ENCODE measurements at places on chromosomes 11 and 22.
A peak's percentile ranks its signal among the peaks of the same experiment; 100 is the strongest.

DNA sequence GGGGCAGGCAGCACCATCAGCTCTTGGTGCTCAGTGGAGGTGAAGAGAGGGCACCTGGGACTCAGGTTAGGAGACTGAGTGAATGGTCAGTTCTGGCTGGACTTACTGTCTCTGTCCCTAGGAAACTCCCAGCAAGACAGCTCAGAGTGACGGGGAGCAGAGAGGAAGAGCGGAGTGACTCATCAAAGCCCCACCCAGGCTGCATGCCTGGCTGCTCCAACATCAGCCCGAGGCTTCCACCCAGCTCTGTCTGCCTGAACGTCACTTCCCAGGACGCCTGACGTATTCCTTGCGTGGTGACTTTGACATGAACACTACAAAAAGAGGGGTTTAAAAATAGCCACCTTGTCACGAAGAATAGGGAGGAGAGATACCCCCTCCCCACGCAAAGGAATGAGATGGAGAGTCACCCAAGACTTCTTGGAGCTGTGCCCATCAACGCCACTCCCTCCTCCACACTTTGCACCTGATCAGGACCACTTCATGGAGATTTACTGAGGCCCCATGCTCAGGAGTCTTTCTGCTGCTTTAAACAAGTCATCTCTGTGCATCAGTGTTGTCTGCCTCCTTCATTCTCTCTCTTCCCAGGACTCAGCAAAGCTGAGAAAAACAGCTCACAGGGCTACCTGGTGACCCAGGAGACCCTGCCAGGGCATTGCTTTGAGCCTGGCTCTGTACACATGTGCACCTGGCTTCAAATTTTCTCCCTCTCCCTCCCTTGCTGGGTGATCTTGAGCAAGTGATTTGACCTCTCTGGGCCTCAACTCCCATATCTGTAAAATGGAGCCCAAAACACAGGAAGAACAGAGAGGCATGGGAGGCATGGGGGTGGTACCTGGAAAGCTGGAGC, 83.1 kb downstream of the MN1 start:
- peak; percentile 69 for DNase-seq

DNA sequence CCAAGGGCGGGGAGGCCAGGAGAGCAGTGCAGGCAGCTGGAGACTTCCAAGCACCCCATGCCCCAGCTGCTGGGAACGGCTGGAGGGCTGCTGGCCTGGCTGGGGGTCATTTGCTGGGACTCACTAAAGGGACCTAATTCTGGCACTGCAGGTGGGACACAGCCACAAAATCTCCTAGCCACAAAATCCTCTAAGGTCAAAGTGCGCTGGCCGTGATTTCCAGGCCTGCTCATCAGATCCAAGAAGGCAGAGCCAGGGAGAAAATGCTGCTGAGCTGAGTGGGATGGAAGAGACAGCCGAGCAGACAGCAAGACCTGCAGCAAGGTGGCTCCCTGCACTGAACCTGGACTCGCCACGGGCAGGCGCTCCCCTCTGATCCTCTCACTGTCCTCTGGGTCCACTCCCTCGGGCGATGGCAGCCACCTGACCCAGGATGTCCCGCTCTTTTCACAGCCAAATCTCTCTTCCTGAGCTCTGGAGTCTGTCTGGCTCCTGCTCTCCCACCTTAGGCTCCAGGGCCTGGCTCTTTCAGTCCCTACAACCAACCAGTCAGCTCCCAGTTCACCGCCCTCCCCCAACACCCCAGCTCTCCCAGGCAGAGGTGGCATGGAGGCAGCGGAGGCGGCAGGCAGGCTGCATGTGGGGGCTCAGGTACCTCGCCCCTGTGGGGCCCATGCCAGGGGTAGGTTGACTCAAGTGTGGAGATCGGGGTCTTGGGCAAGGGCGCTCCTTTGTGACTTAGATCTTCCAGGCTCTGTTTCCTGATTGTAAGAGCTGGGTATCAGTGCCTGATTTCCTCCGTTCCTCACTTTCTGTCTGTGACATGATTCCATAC, 14.5 kb downstream of the OVOL1 start:
- no peak for DNase-seq

- no peak for DNase-seq
Observed at GRCh38 chr22:44995715-44996114, 14.1 kb downstream of the PHF21B start.

- no peak for DNase-seq
Observed at GRCh38 chr11:115996808-115997188, 492.6 kb upstream of the CADM1 start.

DNA sequence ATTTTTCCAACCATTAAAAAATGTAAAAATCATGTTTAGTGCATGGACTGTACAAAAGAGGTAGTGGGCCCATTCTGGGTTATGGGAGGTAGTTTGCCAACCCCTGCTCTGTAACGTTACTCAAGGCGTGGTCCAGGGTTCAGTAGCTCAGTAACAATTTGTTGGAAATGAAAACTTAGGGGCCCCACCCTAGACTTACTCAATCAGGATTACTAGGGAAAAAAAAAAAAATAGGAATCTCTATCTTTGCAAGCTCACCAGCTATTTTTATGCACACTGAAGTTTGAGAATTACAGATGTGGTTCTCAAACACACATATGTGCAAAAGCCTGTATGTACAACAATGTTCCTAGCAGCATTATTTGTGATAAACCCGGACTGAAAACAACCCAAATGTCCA, 17.3 kb upstream of the LMO2 start:
- no peak for DNase-seq

GRCh38 chr11:12193515-12194336, 83.3 kb downstream of the MICAL2 start:
- DNase-seq, result no peak

GRCh38 chr22:32827049-32827602, 25.6 kb downstream of the TIMP3 start:
- no peak for DNase-seq

- no peak for DNase-seq
Observed at GRCh38 chr11:99535819-99536218, 515.1 kb downstream of the CNTN5 start.

GRCh38 chr11:34263441-34264091, 94.2 kb downstream of the ABTB2 start:
- DNase-seq, result peak; percentile 89

DNA sequence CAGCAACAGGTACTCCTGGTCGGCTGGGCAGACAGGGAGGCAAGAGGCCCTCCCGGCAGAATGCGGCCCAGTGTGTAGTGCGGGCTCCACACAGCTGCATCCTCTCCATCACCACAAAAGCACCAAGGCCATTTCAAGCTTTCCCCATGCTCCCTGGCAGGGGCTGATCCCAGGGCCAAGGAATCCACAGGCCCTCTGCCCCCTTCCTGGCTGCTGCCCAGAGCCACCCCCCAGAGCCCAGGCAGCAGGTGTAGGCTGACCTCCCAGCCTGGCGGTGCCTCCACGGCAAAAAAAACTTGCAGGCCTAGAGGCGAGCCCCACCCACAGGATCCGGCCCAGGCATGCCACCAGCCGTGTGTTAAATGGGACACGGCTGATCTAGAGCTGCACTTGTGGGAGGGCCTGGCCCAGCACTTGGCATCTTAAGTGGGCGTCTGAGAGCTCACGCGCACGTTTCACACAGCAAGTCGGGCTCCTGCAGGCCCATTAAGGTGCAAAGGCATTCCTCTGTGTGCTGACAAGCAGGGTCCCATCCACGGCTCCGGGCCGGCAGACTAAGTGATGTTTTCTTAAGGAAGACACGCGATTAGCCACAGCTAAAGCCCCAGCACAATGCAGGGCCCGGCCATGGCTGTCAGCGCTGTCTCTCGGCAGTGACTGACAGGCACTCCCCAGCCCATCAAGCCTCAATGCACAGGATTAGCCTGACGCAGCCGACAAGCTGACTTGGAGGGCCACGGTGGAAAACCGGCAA, 19.8 kb upstream of the GNB1L start:
- DNase-seq, result no peak

DNA sequence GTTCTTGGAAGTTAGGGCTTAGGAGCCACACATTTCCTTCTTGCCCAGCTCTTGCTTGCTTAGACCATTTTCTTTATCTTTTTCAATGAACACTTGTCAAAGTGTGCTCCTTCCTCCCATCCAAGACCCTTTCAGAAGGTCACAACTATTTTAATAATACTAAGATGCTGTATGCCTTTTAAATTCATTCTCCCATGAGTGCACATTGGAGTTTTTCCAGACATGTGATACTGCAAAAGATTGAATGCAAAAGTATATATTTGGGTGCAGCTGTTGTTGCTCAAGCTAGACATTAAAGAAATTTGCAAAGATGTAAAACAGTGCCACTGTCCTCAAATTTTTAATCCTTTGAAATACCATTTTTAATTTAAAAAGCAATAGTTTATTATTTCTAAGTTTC, 69.3 kb upstream of the TNRC6B start:
- no peak for DNase-seq

DNA sequence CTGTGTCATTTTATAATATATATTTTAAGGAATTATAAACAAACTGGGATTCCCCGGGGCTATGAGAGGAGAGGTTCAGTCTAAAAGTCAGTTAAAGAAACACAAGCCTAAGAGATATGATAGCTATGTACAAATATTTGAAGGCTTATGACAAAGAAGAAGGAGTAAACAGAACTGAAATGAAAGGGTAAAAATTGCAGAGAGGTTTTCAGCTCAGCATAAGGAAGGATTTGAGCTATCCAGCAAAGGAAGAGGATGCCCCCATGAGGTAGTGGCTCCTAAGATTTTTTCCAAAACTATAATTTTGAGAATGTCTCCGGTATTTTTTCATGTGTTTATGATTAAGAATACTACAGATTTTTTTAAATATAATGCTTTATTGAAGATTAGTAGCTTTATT, 57.9 kb upstream of the ANGPTL5 start:
- DNase-seq, result no peak

- no peak for DNase-seq
Observed at GRCh38 chr11:117908109-117908895, 20.9 kb downstream of the TMPRSS13 start.

DNA sequence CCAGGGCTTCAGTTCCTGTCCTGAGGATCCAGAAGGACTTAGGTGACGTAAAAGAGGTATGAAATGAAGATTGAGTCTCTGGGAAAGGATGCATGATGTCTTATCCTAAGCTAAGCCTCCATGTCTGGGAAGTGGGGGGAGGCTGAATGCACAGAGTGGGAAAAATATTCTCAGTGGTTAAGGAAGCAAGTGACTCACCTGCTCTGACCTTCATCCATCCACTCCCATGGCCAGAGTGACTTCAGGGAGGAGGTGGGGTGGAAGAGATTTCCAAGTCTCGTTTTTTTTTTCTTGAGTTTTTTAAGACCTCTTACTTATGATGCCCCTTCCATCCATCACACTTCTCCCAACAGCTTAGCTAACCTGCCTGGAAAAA, 32.5 kb upstream of the POLD3 start:
- no peak for DNase-seq

GRCh38 chr22:50712341-50713007, 25.5 kb upstream of the ACR start:
- DNase-seq, result no peak

- DNase-seq, result no peak
Observed at GRCh38 chr22:49588739-49589138, 238.9 kb downstream of the BRD1 start.

GRCh38 chr11:57131080-57131790, 50.5 kb upstream of the LRRC55 start:
- peak; percentile 59 for DNase-seq

DNA sequence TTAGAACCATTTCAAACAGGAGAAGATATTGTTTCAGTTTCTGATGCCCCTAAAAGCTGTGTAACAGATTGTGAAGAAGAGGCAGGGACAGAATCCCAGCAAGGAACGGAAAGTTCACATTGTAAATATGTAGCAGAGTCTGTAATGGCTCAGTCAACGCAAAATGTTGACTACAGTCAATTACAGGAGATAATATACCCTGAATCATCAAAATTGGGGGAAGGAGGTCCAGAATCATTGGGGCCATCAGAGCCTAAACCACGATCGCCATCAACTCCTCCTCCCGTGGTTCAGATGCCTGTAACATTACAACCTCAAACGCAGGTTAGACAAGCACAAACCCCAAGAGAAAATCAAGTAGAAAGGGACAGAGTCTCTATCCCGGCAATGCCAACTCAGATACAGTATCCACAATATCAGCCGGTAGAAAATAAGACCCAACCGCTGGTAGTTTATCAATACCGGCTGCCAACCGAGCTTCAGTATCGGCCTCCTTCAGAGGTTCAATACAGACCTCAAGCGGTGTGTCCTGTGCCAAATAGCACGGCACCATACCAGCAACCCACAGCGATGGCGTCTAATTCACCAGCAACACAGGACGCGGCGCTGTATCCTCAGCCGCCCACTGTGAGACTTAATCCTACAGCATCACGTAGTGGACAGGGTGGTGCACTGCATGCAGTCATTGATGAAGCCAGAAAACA, 40.8 kb downstream of the IGLL1 start:
- peak; percentile 80 for DNase-seq

GRCh38 chr11:16749666-16750065, 11.2 kb downstream of the C11orf58 start:
- no peak for DNase-seq

DNA sequence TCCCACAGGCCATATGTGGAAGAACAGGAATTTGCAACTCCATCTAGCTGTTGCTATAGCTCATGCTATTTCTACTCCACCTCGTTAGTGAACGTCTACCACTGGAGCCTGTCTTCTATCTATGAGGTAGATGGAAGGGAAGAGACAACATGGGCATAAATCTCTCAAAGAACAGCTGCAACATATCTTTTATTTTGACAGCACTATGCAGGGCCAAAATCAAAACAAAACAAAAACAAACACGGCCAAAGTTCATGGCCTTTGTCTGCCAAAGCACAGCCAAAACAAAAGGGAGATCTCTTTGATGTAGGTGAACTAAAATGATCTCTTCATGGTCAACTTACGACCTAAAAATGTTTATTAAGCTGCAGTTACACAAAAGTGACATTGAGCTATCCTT, 215.2 kb upstream of the MPPED2 start:
- DNase-seq, result no peak

DNA sequence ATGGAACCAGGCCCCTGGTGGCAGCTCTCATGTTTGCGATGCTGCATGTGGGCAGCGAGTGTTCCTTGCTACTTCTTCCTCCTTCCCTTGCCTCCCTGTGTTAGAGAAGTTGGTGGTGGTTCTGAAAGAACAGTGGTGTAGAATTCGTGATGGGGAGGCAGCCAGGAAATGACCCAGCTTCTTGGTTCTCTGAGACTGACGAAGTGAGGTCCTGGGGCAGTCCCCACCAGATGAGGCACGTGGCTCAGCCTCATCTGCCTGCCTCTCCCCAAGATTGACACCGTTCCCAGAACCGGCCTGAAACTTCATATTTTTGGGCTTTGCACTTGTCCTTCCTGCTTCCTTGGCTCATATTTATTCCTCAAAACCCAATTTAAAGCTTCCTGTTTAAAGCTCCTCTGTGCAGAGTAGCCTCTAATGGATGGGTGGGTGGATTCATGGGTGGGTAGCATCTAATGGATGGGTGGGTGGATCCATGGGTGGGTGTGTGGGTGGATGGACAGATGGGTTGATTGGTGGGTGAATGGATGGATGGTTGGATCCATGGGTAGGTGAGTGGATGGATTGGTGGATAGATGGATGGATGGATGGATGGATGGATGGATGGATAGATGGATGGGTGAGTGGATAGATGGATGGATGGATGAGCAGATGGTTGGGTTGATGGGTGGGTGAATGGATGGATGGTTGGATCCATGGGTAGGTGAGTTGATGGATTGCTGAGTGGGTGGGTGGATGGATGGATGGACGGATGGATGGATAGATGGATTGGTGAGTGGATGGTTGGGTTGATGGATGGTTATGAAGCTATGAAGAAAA, 77.3 kb upstream of the ATXN10 start:
- DNase-seq, result no peak

GRCh38 chr11:78350646-78351165, 66.9 kb downstream of the GAB2 start:
- DNase-seq, result no peak
